NCI-H187 (cell line): ENCODE measurements at places on chromosomes 6 and 20.

DNA sequence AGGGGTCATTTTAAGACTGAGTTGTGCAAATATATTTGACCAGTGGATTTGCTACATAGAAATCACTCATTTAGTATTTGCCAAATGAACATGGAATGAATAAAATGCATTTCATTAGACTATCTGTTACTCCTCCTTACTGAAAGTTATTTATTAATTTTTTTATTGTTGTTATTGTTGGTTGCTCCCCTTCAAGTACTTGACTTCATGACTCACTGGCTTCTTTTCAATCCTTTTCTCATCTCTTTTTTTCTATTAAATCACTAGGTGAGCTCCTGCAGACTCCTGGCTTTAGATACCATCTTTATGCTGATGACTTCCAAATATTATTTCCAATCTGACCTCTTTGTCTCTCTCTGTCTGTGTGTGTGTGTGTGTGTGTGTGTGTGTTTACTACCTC lies 192.2 kb upstream of the FAM83B start:
- DNase-seq = no peak

GRCh38 chr20:63553933-63554290 lies at the start of gene FNDC11:
TSS of gene FNDC11 (plus strand) at chr20:63554159. CDS start at chr20:63555664, 1,505 bp downstream.
- no peak for DNase-seq

DNA sequence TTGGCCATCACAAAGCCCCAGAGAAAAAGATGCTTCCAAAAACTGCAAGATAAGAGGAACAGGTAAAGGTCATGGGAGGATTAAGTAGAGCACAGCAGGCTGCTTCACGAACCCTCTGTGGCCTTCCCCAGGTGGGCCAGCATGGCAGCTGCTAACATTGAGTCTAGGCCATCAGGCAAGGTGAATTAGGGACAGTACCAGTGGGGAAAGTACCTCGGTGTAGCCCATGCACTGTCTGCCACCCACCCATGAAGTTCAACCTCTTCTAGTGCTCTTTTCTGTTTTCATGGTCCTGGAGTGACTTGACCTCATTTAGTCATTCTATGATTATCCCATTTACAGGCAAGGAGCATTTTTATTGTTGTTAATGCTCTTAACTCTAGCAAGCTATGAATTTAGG lies 108.6 kb upstream of the DUSP22 start:
- DNase-seq = no peak

- no peak for DNase-seq
These were observed 81.4 kb upstream of the RPS6KA2 start for GRCh38 chr6:166708460-166708859.

GRCh38 chr20:1637226-1637625 lies 17.4 kb upstream of the SIRPB1 start:
- DNase-seq = no peak

DNA sequence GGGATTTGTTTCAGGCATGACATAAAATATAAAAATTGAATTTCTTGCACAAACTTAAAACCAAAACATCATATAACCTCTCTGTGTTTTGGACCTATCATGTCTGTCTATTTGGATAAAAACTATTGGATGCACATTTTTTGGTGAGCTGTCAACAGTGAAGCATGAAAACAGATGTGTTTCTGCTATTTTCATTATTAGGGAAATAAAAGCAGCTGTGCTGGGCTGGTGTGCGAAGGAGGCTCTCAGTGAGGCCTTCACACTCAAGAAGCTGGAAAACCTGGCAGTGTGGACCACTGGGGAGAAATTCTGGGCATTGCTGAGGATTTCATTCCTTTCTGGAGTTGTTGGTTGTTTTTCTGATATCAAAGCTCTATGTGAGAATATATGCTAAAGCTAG lies 395.3 kb downstream of the GJA1 start:
- no peak for DNase-seq

DNA sequence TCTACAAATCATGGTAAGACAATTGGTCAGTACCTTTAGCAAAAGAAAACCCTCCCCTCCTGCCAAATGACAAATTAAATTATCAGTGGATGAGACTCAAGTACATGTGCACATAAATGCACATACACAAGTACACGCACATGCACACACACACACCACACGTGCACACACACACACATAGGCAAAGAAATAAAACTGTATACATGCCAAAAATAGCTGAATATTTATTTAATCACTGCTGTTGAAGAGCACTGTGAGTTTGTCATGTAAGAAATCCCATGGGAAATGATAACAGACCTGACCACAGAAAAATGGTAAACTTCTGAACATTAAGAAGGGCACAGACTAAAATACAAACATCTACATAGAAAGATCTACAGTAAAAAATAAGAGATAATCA lies 46.6 kb upstream of the TNFAIP3 start:
- DNase-seq = no peak
